Renal pelvis (tissue), 12 donors: ENCODE measurements at places on chromosomes 7 and 10. TPM values are rescaled to one million over a fixed set of nuclear protein-coding genes. Genes with fewer than 3 reads are reported as not detected.

Gene PCDH15
- polyA plus RNA-seq, result 9.8 TPM

Gene ZNF783
- polyA plus RNA-seq, result 22.8 TPM

DNA sequence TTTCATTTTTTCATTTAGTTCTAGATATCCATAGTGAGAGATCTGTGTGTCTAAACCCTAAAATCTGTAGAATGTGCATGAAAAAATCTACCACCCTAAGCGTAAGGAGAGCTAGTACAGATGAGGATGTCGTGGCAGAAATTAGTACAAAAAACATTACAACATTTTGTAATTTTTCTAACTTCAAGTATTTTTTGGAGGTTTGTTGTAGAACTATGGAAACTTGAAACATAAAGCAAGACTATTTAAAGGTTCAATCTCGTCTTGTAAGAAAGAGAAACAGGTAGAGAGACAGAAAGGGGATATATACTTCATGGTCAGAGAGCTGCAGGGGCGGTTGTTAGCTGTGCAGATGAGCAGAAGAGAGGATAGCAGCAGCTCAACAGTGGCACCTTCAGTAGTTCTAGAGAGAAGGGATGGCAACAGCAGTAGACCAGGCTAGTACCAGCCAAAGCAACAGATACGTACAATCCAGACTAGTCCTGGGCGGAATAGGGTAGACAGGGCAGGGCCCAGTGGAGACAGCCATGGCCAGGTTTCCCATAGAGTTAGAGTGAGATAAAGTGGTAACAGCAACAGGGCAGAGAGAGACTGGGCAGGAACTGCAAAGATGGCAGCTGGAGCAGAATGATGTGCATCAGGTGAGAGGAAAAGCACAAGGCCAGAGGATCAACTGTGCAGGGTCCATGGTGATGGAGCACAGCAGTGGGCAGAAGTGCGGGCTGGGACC lies 145.2 kb downstream of the FRMD4A start:
- peak; percentile 69 for DNase-seq

- no peak for DNase-seq
These were observed 605.6 kb upstream of the CNTNAP2 start for GRCh38 chr7:145511004-145511403.
